MM.1S (cell line): ENCODE measurements at places on chromosomes 7 and 10.

DNA sequence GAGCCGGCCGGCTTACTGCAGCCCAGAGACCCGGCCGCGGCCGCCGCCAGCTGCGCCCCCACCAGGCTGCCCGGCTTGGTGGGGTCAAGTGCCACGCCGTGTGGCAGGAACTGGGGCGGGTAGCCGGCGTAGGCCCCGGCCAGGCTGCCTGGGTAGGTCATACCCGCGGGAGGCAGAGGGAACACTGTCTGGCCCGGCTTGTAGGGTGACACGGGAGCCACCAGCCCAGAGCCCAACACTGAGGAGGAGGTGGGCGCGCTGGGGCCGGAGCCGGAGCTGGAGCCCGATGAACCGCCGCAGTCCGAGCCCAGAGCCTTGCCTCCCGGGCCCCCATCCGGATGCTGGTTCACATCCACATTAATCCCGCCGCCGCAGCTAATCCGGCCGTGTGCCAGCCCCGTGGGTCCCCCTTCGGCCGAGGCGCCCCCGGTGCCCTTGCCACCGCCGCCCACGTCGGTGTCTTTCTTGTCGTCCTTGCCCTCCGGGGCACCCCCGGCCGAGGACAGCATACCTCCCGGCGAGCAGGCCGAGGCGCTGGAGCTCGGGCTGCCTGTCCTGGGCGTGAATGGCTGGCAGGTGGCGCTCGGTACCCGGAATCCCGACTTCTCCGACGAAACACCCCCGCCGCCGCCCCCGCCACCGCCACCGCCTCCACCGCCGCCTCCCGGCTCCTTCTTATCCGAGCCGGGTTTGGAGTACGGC, 2.0 kb downstream of the ZNF503 start:
- DNase-seq = peak; percentile 70

GRCh38 chr10:3658766-3659165, 126.2 kb downstream of the KLF6 start:
- DNase-seq = no peak

GRCh38 chr10:102384053-102384452, 11.5 kb upstream of the NFKB2 start:
- DNase-seq = no peak

- DNase-seq = no peak
Measured at GRCh38 chr7:507623-508300, 11.9 kb downstream of the PDGFA start.

- peak; percentile 46 for DNase-seq
Measured at GRCh38 chr10:92574548-92575261, 812 bp upstream of the IDE start.

DNA sequence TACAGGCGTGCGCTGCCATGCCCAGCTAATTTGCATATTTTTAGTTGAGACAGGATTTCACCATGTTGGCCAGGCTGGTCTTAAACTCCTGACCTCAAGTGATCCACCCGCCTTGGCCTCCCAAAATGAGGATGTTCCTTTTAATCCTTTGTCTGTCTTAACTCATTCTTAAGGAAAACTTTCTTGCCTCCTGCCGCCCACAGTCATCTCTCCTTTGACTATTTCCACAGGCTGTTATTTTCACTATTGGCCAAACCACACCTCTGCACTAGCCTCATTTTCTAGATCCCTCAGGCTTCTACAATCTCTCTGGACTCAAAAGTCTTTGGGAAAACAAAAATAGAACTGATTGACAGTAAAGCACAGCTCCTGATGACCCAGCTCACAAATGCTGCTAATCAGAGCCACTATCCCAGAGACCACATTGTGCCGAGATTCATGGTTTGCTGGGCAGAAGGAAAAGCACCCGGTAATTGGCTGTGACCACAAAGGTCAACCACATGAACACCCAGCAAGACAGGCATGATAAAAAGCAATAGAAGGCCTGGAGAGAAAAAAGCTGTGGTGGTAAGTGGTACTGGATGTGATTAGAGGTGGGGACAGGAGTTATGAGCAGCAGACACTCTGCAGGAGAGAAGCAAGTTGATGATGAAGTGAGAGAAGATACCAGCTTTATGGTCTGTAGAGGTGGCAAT, 44.1 kb upstream of the ZNRF2 start:
- no peak for DNase-seq

- DNase-seq = no peak
Measured at GRCh38 chr10:110648692-110649346, 4.7 kb downstream of the RBM20 start.

DNA sequence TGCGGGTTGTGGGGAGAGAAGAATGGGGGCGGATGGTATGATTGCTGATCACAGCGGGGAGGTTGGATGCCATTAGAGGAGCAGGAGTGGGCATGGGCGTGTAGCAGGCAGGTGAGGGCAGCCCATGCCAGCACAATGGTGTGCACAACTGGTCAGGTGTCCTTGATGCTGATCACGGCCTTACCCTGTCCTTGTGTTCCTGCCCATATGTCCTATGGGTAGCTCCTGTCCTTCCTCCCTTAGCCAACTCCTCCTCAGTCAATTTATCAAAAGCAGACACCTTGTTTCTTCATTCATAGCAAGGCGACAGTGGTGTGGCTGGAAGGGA, 30.7 kb downstream of the WDR86 start:
- no peak for DNase-seq

DNA sequence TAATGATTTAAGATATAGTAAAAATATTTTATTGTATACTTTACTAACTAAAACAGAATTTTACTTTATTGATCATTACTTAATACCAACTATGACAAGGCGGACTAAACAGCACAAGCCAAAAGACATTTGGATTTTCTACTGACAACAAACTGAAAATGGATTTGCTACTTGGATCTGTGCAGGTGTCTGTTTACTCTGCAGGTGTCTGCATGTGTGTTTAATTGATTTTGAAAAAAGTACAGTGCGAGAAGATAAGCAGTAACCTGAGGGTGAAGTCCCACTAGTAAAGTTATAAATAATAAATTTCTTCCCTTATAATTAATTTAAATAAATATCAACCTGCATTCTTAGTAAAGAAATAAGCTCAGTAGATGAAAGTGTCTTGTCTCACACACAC, 696.8 kb upstream of the MBL2 start:
- no peak for DNase-seq

- no peak for DNase-seq
Measured at GRCh38 chr7:112159351-112159750, 46.8 kb downstream of the DOCK4 start.

DNA sequence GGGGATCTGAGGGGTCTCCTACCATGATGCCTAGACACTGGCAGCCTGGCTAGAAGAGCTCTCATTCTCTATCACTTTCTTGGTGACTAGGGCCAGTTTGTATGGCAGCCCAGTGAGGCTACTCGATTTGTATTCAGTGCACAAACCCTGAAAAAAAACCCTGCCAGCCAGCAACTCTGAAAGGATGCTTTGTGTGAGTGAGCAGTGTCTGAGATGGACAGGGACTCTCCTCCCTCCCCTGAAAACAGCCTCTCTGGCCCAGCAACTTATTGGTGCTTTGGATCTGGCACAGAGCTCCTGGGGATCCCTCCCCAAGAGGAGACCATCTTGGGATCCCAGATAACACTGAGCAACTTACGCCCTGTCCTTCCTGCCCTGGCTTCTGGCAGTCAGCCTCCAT, 10.8 kb upstream of the LRRC4 start:
- DNase-seq = no peak

GRCh38 chr10:85535926-85536325, 830.7 kb downstream of the GRID1 start:
- no peak for DNase-seq

DNA sequence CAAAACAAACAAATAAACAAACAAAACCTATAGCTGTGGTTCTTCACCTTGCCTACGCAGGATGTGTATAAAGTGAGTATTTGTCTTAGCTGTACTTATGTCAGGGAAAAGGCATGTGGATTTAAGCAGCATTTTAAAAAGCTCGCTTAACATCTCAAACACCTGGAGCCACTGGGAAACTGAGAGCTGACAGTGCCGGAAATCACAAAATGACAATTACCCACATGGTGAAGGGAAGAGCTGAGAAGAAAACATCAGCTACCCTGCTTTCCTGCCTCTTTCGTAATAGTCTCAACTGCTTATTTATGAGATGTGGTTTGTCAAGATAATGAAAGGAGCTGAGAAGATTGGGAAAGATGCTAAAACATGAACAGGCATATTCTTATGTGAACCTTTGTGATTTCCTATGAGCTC, 31.1 kb upstream of the MSMB start:
- no peak for DNase-seq

DNA sequence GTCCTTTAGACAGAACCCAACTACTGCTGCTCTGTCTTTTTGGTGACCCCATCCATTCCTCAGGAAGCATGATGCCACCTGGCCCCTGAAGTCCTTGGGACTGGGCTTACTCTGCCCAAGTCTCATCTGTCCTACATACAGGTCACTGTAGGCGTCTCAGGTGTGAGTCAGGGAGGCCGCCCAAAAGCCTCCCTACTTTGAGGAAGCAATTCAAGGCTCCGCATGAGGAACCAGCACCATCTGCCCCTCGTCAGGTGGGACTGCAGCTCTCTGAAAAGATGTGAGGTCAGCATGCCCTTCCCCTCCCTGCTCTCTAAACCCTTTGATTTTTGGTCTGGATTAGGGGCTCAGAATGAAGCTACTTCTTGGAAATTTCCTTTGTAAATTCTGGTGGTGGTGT, 354.8 kb downstream of the CXCL12 start:
- DNase-seq = no peak

- no peak for DNase-seq
Measured at GRCh38 chr7:9603291-9603690, 1169.9 kb downstream of the NXPH1 start.

DNA sequence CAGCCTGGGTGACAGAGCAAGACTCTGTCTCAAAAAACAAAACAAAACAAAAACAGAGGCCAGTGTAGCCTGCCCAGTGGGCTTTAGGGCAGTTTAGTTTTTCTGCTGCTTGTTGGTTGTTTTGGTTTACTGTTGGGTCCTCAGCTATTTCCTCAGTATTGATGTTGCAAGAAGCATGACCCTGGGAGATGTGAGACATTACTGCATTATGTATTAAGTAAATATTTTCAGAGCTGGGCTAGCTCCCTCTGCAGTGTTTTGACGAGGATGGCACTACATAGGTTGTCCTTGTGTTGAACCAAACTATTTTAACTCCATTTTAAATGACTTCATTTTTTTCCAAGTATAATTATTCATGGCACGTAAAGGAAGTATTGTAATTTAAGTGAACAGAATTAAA, 4.8 kb downstream of the AKAP9 start:
- DNase-seq = no peak

GRCh38 chr10:22429146-22429545, 83.8 kb downstream of the SPAG6 start:
- DNase-seq = no peak

DNA sequence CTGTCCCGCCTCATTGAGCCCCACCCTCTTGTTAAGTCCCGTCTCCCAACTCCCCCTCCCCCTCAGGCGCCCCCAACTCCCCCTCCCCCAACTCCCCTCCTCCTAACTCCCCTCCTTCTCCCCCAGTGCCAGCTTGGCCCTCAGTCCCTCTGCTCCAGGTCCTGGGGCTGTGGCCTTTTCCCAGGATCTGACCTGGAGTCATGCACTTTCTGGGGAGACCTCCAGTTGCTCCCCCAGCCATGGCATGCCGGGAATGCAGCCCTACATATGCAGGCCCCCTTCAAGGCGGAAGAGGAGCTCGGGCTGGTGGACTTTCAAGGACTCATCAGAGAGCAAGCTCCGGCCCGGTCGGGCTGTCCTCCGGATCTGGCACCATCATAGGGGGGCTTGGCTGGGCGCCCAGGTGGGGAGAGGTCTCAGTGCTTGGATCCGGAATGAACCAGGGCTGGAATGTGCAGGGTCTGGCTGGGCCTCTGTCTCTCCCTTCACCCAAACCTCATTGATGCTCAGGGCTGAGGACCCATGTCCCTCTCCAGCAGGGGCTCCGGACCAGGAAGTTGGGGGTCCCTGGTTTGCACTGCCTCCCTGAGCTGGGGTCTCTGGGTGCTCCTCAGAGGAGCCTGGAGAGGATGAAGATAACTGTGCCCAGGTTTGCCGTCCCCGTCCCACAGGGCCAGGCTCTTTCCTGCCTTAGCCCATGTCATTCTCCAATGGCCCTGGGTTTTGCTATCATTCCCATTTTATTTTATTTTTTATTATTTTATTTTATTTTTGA, 41.1 kb downstream of the TMEM270 start:
- DNase-seq = no peak

DNA sequence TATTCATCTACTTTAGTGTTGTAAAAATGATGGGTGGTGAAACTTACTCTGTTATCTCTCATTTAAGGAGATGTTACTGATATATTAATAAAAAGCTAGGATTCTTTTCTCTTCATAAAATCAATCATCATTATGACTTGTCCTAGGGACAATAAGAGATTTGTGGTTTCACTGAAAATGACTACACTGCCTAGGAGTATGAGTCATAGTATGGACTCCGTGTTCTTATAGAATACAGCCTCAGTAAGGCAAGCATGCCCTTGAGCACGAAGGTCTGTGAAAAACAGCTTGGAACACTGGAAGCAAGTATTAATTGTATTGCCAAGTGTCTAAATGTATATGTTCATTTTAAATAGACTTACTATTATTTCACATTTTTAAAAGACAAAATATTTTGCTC, 749.2 kb upstream of the PCDH15 start:
- DNase-seq = no peak

DNA sequence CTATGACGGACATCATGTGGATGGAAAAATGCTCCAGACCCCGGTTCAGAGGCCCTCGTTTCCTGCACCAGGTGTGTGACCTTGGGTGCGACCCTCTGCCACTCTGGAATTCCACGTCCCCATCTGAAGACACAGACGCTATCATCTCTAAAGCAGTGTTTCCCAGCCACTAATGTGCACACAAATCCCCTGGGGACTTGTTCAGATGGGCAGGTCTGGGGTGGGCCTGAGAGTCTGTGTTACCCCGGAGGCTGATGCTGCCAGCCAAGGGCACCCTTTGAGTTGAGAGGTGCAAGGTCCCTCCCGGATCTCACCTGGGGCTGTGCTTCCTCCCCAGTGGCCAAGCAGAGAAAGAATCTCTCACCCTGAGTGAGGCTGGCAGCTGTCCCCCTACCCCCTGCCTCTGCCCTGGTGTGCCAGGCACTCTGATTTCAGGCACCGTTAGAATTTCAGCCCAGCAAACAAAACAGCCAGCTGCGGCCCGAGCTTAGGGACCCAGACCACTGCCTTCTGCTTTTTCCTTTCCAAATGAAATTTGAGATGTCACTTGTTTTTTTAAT, 90.0 kb downstream of the SLIT1 start:
- DNase-seq = no peak

DNA sequence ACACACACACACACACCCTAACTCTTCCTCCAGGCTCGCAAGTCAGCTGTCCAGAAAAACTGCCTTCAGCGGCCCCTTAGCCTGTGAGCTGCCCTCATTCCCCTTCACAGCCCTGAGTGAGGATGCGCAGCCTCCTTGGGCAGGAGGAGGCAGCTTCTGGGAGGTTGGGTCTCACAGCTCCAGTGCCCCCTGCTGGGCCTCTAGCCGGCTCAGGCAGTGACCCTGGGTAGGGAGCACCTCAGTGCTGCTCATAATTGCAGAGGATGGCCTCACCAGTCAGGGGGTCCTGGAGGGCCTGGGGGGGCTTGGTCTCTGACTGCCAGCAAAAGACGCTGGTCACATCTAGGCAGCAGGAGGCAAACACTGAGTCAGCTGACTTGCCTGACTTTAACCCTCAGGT, 43.7 kb downstream of the ZNF273 start:
- no peak for DNase-seq

GRCh38 chr10:28977518-28977917, 300.2 kb downstream of the BAMBI start:
- no peak for DNase-seq

- DNase-seq = no peak
Measured at GRCh38 chr10:64076322-64076940, 555.2 kb downstream of the REEP3 start.

GRCh38 chr10:117936141-117936540, 110.6 kb downstream of the RAB11FIP2 start:
- no peak for DNase-seq
